Caudate nucleus (tissue), 63 donors: ENCODE measurements at places on chromosomes 4 and X.

DNA sequence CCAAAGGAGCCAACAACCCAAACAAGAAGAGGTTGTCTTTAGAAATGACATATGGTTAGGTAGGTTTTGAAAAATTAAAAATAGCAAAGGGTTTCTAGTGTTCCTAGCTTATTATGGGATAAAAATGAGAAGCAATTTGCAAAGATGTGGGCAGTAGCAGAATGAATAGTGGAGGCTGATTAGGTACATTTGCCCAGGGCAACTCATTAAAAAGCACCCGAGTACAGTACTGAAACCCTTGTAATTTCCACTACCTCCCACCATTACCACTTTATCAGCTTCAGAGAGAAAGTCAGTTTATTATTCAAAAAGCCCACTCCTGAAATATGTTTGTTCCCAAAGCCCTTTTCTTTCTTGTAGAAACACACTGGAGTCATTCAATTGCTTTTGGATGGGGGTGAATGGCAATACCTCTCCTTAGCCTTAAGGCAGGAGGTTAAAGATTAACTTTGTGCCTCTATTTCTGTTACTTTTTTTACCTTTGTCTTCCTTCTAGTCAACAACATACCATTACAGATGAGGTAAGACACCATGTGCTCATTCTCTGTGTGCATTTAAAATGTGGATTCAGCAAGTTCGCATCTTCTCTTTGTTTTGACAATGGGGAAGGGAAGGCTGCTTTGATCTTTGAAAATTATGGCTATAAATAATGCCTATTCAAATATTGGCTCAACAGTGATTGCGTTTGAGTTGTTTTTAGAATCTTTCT, 353.8 kb upstream of the CASK start:
- DNase-seq, result no peak

DNA sequence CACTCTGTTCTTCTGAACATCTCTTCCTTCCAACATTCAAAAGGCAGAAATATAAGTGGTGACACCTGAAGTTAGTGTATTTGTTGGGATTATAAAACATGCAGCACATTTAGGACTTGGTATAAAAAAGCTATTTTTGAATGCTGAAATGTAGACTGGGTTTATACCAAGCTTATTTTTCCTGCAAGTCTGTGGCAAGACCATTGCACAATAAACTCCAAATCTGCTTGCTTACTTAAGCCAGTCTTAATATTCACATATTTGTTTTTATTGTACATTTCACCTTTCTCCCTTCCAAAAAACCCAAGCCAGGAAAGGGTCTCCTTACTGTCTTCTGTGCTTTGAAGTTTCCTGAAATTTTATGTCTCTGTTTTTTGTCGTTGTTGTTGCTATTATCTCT, 63.7 kb downstream of the FHIP1A start:
- no peak for DNase-seq

DNA sequence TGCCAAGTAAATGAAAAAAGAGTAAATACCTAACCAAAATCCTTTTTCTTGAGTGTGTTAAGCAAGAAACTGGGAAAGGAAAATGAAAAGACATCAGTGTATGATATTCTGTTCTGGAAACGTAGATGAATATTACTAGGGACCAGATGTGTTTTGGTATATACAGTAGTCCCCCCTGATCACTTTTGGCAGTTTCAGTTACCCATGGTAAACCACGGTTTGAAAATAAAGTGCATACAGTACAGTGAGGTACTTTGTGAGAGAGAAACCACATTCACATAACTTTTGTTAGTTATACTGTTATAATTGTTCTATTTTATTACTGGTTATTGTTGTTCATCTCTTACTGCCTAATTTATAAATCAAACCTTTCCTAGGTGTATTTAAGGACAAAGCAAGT, 250.9 kb downstream of the TENM3 start:
- DNase-seq, result no peak

GRCh38 chrX:153336121-153336894, 2.4 kb downstream of the ZNF275 start:
- DNase-seq, result no peak

- DNase-seq, result no peak
These were observed 89.5 kb downstream of the AASDH start for GRCh38 chr4:56297776-56298175.

DNA sequence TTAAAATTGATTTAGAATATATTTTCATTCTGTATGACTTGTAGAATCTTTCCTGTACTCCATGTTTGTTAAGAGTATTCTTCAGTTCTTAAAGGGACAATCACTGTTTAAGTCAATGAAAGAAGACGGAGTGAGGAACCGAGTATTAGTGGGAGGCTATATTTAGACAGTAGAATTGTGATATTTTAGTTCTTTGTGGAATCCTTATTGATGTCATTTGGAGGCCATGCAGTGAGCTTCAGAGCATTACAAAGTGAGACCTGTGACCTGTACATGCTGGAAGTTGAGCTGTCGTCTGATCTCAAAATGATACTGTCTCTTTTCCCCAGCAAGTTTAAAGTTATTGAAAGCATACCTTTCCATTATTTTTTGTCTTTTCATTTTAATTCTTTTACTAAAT, 394.7 kb downstream of the GALNTL6 start:
- DNase-seq, result no peak

- no peak for DNase-seq
These were observed 82.5 kb downstream of the ARHGEF9 start for GRCh38 chrX:63702556-63702955.

DNA sequence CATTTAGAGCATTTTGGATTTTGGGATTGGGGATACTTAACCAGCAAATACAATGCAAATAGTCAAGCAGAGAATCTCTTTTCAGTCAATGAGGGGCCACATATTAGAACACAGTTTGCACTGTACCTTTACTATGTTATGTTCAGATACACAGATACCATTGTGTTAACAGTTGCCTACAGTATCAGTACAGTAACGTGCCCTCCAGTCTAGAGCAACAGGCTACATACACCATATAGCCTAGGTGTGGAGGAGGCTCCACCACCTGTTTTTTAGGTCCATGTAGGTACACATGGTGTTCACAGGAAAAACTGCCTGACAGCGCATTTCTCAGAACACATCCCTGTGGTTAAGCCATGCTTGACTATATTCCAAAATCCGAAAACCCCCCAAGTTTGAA, 9.1 kb downstream of the GRPEL1 start:
- no peak for DNase-seq

DNA sequence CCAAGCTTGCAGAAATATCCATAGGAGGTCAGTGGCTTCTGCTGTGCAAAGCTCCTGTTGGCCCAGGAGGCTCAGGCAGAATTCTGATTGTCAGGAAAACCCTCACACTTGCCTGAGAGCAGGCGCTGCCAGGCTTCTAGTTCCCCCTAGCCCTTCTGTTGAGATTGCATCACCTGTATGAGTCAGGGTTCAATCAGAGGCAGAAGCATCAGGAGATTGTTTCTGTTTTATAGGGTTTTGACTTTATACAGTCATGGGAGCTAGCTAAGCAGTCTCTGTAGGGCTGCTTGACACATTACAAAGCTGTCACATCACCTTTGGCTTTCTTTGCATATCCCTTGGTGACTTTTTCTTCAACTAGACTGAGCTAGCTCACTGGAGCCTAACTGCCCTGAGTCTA, 27.8 kb downstream of the DIPK2B start:
- no peak for DNase-seq

- DNase-seq, result no peak
These were observed 194.7 kb upstream of the VCX3A start for GRCh38 chrX:6729626-6730025.

- DNase-seq, result no peak
These were observed 10.2 kb downstream of the TEX13A start for GRCh38 chrX:105210258-105210657.

DNA sequence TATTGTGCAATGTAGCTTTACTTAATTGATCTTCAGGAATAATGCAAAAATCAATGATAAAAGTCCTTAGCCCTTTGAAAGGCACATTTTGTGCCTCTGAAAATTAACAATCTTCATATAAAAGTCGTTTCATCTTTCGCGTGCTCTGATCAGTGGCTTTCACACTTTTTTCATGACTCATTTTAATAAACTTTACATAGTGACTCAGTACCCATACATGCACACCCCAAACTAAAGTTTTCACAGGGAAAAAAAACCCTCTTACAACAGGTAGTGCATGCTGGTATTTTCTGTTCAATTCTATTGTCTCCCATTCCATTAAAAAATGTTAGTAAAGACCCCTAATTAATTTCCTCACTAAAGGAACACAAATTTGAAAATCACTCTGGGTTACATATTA, 21.5 kb downstream of the RWDD4 start:
- no peak for DNase-seq

GRCh38 chrX:13750204-13750603, 15.7 kb downstream of the OFD1 start:
- DNase-seq, result no peak

DNA sequence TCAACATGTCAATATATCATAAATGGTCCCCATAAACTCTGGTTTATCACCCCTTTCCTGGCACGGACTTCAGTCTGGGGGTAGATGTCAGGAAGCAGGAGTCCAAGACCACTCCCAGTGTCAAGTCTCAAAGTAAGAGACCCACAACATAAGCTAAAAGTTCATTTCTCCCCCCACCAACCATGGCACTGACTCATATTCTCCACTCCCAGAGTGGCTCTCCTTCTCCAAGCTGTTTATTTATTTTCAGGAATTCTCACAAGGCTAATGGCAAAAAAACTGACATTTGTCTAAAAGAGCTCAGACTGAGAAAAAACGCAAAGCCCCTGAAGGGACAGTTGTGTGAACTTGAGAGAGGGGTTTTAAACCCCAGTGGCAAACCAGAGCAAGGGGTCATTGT, 217.0 kb downstream of the RAB28 start:
- DNase-seq, result no peak

GRCh38 chr4:27010334-27010940, 149.8 kb downstream of the STIM2 start:
- peak; percentile 3 for DNase-seq

- no peak for DNase-seq
These were observed 174.1 kb upstream of the ADAMTS3 start for GRCh38 chr4:72743078-72743477.

DNA sequence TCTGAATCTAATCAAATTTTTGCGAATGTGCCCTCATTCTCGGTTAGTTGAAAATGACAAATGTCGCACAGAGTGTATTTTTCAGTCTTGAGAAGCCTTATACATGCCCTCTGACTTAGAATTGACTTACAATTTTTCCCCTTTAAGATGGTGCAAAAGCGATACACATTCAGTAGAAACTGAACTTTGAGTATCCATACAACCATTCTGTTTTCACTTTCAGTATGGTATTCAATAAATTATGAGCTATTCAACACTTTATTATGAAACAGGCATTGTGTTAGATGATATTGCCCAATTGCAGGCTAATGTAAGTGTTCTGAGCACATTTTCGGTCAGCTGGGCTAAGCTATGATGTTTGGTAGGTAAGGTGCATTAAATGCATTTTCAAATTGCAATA, 43.4 kb downstream of the SLC9A7 start:
- no peak for DNase-seq

GRCh38 chr4:38671592-38671940, 7.6 kb downstream of the KLF3 start:
- DNase-seq, result no peak

- no peak for DNase-seq
These were observed 24.9 kb upstream of the CXXC4 start for GRCh38 chr4:104519588-104519987.

- DNase-seq, result peak; percentile 15
These were observed 112.2 kb upstream of the ENPP6 start for GRCh38 chr4:184329659-184330400.

DNA sequence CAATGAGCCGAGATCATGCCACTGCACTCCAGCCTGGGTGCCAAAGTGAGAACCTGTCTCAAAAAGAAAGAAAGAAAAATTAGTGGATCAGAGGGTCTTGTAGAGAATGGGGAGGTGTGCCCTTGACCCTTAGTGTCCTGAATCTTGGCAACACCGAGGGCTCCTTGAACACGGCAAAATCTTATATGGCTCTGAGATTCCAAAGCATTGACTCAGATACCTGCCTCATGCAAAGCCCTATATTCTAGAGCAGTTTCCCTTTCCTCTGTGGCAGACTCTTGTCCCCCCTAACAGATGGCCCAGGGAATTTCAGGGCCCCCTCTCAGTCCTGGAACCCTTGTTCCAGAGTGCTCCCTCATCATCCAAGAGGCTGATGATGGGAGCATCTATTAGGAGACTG, 6.8 kb downstream of the CLDN2 start:
- no peak for DNase-seq

GRCh38 chr4:186621959-186622553, 66.7 kb upstream of the MTNR1A start:
- DNase-seq, result no peak

GRCh38 chrX:100829730-100830129, 9.5 kb downstream of the CSTF2 start:
- no peak for DNase-seq

DNA sequence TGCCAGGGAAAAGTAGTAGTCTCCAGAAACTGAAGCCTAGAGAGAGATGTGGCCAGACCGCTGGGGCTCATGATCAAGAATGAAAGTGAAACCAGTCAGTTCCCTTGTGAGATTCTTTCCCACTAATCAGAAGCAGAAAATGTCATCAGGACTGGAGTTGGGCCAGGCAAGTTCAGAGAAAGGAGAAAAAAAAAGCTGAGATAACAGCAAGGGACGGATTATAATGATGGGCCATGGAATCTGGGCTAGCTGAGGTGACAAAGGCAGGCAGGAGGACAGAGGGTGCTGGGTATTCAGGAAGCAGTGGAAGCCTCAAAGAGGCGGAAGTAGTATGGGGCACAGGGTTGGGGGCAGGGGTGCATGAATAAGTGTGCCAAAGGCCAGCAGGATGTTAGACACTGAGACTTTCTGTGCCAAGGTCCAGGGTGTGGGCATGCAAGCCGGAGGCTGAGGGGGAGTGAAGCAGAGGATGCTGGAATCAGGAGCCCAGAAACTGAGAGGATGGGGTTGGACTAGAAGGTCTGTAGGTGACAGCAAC, 2.5 kb downstream of the CXorf38 start:
- DNase-seq, result peak; percentile 22

DNA sequence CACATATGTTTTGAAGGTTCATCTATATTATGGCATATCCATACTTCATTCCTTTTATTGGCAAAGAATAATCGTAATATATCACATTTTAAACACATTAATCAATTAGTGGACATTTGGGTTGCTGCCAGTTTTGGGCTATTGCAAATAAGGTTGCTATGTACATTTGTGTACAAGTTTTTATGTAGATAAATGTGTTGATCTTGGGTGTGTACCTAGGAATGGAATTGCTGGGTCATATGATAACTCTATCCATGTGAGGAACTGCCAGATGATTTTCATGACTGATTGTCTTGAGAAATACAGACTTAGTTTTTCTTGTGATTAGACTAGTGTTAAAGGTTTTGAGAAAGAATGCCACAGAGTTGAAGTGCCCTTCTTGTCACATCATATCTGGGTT, 99.2 kb upstream of the RAB40AL start:
- DNase-seq, result no peak

- DNase-seq, result no peak
These were observed 84.0 kb downstream of the PHKA2 start for GRCh38 chrX:18899796-18900380.

GRCh38 chr4:3481783-3482393, 18.8 kb downstream of the DOK7 start:
- DNase-seq, result no peak

DNA sequence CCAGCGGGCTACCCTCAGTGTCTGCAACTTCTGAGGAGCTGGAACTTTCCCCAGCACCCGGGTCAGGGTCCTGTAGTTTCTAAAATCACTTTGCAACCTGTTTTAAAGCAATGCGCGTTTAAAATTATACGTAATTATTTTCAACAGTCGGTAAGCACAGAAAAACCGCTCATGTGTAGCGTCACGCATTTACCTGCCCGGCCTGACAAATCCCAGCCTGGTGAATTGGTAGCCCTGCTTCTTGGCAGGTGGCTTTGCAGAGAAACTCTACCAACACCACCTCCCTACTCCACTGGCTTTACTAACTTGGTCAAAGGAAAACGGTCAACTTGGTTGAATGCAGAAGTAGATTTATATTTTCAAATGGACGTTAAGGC, 640 bp downstream of the BANK1 start:
- DNase-seq, result no peak
